ENCODE measurements at places on chromosomes 1 and 21.

- DNase-seq, result no peak
Measured at GRCh38 chr21:27805696-27806095, 838.8 kb upstream of the ADAMTS5 start.

GRCh38 chr1:11671205-11671543, 7.2 kb downstream of the FBXO6 start:
- DNase-seq, result no peak

GRCh38 chr1:248860007-248860406, 1.1 kb upstream of the ZNF692 start:
- no peak for DNase-seq

DNA sequence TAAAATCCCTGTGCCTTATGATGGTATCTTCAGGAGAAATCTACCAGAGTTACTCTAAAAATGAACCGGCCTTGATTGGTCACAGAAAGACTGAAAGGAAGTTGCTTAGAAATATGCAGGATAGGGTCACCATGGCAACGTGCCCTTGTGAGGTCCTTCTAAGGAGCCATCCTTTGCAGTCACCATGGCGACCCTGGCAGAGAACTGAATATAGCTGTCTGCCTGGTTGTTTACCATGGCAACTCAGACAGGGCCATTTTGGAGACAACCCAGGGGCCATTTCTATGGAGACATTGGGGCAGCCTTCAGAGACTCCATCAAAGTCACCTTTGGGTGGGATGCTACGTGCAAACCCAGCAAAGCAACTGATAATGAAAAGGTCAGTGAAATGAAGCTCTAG, 43.0 kb downstream of the SNX7 start:
- no peak for DNase-seq

GRCh38 chr1:111212634-111213335, 12.3 kb upstream of the DENND2D start:
- DNase-seq, result no peak

DNA sequence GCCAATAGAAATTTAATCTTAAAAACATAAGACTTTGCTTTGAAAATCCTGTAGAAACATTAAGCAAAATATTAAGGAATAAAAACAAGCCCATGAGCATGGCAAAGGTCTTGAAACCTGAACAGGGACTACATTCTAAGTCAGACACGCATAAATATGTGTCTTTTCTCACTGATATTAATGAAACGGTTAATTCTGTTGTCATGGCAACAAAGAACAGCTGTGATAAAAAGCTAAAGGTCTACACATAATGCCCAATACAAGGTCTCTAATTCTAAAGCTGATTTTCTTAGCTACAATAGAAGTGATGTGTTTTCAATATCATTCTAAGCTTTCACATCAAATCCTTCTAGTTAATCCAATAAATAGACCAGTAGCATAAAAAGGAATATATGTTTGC, 331.7 kb downstream of the PTBP2 start:
- no peak for DNase-seq

- no peak for DNase-seq
Measured at GRCh38 chr1:39153684-39154083, 50.8 kb upstream of the MACF1 start.

GRCh38 chr1:32725615-32725982, 23.0 kb upstream of the SYNC start:
- DNase-seq, result no peak

GRCh38 chr1:211648980-211649934, 26.2 kb downstream of the NEK2 start:
- no peak for DNase-seq

DNA sequence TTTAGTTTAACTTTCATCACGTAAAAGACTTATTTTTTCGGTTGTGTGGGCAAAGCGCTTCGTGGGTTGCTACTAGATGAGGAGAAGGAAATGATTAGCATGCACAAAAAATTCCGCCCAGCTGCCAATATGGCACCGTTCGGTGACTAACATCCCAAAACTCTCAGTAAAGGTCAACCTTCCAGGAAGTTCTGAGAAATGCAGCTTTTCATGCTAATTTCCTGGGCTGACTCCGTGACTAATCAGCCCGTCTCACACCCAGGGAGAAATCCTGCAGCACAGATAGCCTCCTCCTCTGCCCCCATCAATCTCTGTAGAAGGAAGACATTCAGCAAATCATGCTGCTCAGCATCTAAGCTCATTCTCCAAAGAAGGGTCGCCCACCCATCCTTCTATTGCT, 34.1 kb downstream of the TMCO4 start:
- no peak for DNase-seq

DNA sequence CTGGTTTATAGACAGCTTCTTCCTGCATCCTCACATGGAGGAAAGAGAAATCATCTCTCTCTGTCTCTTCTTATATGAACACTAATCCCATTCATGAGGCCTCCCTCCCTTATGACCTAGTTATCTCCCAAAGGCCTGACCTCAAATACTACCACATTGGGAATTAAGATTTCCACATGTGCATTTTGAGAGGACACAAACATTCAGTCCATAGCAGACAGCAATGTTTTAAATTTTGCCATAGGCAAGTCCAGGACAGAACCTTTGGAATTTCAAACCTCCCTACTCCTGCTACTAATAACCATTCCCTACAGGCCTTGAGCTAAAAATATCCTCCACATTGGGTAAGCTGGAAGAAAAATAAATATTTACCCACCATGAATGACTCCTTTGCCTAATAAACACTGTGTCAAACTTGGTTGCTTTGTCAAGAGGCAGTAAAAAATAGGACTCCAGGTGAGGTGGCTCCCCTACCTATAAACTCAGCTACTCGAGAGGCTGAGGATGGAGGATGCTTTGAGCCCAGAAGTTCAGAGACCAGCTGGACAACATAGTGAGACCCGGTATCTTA, 113.7 kb downstream of the ZNF281 start:
- DNase-seq, result no peak

- DNase-seq, result no peak
Measured at GRCh38 chr1:18939398-18940302, 16.8 kb downstream of the IFFO2 start.

DNA sequence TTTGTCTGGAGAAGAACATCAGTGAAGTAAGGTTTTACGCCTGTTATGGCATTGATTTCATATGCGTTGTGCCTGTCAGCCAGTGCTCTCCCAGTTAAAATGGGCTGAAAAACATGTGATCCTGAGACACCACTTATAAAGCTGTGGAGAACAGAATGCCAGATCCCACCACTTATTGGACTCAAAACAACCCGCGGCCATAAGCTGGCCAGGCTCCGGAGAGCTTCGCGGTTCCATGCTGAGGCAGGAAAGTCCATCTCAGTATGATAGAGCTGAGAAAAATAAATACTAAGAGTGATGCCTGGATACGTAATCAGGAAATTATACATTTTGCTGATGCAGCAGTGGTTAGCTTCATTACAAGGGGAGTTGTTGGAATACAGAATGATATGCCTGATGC, 5.1 kb downstream of the APOBEC4 start:
- no peak for DNase-seq

DNA sequence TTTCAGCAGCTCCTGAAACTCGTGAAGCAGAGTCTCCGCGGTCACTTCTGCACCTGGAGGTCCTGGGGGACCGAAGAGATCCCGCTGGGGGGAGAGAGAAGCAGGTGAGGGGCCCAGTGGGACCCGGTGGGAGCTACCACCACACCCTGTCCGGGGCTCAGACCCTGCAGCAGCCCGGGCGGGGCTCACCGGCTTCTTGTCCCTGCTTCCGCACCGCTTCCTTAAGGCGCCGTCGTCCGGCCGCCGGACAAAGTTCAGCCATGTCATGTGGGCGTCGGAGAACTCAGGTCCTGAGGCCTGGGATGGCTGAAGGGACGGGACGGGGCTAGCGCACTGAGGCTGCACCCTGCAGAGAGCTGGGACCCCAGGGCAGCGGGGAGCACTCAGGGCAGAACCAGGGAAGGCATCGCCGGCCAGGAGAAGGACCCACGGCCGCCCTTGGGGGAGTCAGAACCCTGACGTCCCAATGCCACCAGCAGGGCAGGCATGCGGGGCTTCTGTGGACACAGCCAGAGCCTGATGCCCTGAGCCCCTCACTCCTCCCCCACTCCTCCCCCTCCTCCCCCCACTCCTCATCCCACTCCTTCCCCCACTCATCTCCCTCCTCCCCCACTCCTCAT, 2.2 kb downstream of the C1QTNF12 start:
- no peak for DNase-seq

- no peak for DNase-seq
Measured at GRCh38 chr1:109497449-109498160, 3.7 kb downstream of the CYB561D1 start.

DNA sequence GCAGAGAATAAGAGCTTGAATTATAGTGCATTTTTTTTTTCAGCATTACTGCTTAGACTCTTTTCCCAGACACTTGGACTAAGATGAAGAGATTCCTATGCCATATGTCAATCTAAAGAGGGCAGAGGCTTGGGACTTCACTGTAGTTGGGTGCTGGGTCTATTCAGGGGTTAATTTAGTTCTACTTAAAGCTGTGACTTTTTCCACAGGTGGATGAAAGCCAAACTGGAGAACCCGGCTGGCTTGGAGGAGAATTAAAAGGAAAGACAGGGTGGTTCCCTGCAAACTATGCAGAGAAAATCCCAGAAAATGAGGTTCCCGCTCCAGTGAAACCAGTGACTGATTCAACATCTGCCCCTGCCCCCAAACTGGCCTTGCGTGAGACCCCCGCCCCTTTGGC, 104.8 kb downstream of the ATP5PO start:
- no peak for DNase-seq

GRCh38 chr1:162823231-162823630, 32.7 kb downstream of the HSD17B7 start:
- no peak for DNase-seq

- no peak for DNase-seq
Measured at GRCh38 chr21:25967901-25968438, 202.6 kb downstream of the APP start.

DNA sequence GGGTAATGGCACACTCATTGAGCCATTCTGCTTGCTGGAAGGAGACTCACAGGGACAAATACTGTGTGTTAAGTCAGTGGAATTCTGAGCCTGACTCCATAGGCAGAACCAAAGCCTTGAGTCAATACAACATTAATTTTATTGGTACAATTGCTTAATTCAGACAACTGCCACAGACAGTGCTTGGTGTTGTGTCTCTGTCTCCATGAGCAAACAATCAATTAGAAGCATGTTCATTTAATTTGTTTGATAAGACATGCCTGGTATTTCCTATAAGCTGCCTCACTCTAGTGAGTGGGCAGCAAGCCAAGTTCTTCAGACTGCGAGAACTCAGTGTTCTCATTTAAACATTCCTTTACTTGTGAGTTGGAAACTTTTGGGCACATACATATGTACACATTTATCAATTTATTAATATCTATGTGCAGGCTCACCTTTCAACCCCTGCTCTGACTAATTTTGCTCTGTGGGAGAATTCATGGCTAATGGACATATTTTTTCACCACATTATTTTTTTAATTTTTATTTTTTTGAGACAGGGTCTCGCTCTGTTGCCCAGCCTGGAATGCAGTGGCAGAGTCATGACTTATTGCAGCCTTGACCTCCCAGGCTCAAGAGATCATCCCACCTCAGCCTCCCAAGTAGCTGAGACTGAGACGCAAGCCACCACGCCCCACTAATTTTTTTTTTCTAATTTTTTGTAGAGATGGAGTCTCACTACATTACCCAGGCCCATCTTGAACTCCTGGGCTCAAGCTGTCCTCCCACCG, 4.5 kb upstream of the SRSF10 start:
- DNase-seq, result no peak

DNA sequence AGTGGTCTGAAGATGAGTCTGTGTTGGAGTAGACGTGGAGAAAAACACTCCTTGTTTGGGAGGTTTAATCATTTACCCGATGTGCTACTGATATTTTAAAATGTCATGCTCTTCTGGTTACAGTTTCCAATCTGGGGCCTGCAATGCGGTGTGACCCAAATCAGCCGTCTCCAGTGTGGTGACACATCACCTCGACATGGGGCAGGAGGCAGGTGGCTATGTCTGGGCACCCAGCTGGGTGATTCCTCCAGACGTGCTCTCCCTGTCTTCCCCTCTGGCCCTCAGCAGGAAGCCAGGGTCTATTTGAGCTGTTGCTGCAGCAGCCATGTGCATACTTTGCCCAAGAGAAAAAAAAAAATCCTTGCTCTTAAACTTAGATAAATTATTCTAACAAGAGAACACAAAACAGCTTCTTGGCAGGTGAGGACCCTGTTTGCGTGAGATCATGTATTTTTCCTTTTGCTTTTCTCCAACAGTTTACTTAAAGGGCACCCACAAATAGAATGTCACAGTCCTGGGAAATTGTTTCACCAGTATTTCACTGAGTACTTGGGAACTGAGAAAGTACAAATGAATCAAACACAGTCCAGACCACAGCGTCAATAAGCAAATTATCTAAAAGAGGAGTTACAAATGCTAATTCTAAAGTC, 38.9 kb upstream of the MAP10 start:
- no peak for DNase-seq

GRCh38 chr21:20010691-20011200, 987.5 kb upstream of the NCAM2 start:
- no peak for DNase-seq

- no peak for DNase-seq
Measured at GRCh38 chr1:247539215-247539614, 3.0 kb upstream of the OR2C3 start.

DNA sequence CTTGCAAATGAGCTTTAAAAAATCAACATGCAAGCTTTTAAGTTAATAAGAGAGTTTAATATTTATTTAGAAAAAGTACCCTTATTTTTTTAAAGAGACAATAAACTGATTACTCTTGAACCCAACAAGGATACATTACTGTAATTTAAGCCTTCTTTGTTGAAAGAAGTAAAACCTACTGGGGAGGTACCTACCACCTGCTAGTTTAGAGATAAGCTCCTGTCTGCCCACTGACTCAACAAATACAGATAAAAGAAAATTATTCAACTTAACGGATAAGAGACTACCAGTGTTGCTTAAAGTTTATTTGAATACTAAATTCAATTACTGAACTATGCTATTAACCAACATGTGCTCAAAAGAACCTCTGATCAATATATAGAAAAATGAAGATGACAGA, 23.1 kb downstream of the USP24 start:
- no peak for DNase-seq

Measured in bone marrow (tissue), 2 donors.